Stimulated activated CD4-positive, alpha-beta T cell treated with anti-CD3 and anti-CD28 coated beads, Interleukin-1b, Interleukin-23, amount 100 ng/mL, for 24 hours (primary cell): ENCODE measurements at places on chromosomes 5 and 9.

GRCh38 chr9:15354713-15355112 lies 47.7 kb upstream of the TTC39B start:
- DNase-seq = no peak

DNA sequence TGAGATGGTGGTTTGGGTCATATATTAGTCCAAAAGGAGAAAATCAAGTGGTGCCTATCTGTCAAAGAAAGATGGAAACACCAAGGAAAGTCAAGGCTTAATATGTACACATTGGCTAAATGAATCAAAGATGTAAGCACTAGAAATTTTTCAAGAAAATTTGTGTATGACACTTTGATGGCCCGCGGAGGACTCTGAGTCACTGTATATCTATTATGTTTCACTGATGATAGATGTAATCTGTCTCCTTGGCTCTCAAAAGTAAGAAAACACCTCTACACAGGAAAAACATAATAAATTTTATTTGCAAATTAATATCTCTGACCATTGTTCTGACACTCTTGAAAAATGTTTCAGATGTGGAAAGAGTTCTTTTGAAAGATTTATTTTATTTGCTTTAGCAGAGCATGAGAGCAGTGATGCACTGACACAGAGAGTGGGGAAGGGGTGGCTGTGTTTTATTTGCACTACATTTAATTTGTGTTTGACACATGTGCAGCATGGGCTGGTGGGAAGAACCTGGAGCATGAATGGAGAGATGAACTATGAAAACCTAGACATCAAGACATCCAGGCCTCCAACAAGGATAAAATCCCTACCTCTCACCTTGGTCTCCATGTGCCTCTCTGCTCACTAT lies 180.8 kb upstream of the GAS1 start:
- DNase-seq = no peak

GRCh38 chr5:65672796-65673195 lies 48.0 kb downstream of the SHLD3 start:
- no peak for DNase-seq

DNA sequence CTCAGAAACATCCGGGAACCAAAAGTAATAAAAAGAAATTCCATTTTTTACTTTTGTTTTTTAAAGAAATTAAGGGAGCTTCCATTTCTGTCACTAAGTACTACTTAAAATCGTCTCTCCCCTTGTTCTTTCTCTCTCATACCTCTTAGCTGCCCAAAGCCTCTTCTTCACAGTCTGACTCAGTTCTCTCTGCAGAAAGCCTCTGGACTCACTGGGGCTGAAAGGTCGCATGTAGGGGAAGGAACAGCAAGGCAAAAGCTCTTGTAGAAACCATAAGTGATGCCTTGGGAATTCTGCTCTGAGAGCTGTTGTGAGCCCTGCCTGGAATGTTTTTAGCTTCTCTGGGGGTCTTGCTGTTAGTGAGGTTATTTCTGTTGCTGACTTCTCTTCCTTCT lies 100.8 kb upstream of the RANBP3L start:
- no peak for DNase-seq

- no peak for DNase-seq
These were observed 3.4 kb downstream of the RAPGEF1 start for GRCh38 chr9:131736431-131736830.

DNA sequence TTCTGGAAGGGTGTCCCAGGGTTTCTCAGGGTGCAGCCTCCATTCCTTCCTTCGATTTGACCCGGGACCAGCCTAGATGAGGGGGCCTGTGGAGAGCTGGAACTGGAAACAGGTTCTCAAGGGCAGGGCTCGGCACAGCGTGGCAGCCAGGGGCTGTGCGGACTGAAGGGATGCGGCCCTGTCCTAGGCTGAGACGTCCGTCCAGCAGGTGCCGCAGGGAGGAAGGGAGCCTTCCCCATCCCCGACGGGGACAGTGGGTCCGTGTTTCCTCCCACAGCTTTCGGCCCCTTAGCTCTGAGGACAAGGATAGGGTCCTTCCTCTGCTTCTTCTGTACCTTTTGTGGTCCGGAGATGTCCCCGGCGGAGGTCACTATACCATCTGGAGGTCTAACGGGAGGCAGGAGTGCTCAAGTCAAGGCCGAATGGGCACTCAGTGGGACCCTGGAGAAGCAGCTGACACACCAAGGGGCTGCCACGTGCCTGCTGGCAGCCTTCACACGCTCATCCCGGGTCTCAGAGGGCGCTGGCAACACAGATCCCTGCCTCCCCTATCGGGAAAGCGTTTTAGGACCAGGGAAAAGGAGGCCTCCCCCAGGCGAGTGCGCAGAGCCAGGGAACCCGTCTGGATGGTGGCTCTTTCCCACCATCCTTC lies 49.9 kb downstream of the USP20 start:
- no peak for DNase-seq

GRCh38 chr5:177445052-177445916 lies 1.3 kb upstream of the PRR7 start:
- no peak for DNase-seq

DNA sequence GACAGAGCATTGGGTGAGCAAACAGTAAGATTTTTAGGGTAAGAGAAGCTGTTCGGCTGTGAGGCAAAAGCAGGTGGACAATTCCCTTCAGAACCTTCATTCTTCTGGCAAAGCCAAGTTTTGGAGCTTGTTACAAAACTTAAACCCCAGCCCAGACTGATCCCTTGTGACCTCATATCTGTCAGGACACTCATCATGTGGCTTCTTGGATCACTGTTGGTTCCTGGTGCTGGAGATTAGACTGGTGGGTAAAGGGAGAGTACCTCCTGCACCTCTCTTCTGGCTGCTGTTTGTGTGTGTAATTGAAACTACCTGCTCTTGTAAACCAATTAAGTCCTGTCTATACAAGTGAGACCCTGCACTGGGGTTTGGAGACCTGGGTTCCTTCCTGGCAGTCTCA lies 21.0 kb downstream of the LARP1 start:
- DNase-seq = no peak

GRCh38 chr9:20981486-20981885 lies 50.0 kb downstream of the HACD4 start:
- DNase-seq = no peak

DNA sequence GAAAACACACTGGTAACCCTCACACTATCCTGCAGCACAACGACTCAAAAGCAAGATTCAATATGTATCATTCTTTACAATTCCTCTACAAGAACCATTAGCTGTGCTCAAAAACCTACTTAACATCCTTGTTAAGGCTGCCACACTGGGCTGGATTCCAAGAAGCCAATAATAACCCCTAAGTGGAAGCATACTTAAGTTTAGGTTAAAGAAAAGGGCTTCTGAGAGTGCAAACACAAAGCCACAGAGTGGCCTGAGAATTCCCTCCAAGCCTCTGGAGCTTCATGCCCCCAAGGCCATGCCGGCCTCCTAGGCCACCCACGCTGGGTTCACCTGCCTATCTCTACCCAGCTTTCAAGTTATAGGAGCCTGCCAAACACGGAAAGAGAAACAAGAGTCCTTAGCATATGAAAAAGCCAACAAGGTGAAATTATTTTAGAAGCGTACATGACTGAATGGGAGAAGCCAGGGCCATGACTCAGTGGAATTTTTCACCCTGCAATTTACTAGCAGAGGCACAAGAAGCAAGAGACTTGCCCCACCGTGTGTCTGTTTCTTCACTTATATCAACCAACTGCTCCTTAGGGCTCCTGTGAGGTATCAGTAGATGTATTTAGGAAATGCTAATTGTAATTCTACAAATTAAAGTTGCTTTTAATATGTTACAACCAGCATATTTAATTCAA lies 293.0 kb downstream of the SPOCK1 start:
- DNase-seq = no peak

DNA sequence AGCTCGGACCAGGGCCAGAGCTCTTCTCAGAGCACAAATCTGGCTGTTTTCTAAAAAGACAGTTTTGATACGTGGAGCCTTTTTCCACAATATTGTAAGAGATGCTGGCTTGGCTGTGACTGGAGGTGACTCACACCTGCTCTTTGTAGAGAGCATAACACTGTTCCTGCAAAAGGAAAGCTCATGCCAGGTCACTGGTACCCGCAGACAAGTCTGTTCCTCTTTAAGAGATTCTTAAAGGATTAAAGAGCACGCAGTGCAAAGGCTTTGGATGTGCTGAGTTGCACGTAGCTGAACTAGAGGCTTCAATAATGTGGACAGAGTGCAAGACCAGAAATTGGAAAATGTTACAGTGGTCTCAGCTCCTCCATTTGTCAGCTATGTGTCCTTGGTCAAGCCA lies 19.0 kb downstream of the ACTL7B start:
- no peak for DNase-seq

- DNase-seq = no peak
These were observed 128.6 kb downstream of the ASTN2 start for GRCh38 chr9:117286245-117286644.

DNA sequence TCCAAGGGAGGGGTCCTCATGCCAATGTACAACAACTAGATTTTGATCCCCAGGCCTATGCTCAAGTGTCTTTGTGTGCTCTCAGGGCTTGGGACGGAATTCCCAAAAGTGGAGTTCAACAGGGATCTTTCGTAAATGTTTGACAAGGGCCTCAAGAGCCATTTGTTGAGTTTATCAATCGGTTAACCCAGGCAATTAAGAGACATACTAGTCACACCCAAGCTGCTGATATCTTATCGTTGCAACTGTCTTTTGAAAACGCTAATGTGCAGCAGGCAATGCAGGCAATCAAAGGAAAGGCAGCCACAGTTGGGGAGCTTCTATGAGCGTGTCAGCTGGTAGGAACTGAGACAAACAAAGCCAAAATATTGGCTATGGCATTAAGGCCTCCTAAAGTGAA lies 161.2 kb downstream of the CPLANE1 start:
- no peak for DNase-seq

DNA sequence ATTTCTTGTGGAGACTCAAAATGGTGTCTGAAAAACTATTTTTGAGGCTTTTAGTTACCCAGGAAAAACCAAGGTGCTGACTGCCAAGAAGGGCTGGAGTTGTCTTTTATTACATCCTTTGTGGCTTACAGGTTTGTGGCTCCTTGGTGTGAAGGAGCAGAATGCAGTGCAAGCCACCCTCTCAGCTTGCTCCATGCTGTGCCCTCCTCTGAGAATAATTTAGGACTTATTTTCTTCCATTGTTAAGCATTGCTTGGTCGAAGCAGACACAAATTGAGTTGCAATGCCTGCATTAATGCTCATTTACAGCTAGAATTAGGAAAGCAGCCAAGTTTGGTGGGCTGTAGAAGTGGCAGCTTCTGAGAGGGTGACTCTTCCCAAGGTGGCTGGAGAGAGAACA lies 272.2 kb downstream of the KIF4B start:
- DNase-seq = no peak

DNA sequence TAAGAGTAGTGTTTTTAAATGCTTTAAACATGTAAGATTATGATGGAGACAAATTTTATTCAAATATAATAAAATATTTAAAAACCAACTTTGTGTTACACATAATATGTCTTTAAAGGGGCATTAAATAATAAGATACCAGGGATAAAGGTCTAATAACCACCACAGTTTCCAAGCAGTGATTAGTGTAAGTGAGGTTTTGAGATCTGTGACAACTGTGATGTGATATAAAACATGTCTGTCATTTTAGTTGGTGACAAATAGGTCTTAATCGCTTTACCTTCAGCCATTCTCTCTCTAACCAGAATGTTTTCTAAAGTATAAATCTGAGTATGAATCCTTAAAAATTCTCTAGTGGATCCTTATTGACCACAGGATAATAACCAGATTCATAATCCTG lies 28.1 kb downstream of the PPIP5K2 start:
- DNase-seq = no peak

GRCh38 chr5:148230240-148230639 lies 8.1 kb upstream of the MARCOL start:
- DNase-seq = no peak

- no peak for DNase-seq
These were observed 67.5 kb upstream of the S1PR3 start for GRCh38 chr9:88923653-88924288.

GRCh38 chr5:79263-79662 lies 12.7 kb upstream of the PLEKHG4B start:
- no peak for DNase-seq

DNA sequence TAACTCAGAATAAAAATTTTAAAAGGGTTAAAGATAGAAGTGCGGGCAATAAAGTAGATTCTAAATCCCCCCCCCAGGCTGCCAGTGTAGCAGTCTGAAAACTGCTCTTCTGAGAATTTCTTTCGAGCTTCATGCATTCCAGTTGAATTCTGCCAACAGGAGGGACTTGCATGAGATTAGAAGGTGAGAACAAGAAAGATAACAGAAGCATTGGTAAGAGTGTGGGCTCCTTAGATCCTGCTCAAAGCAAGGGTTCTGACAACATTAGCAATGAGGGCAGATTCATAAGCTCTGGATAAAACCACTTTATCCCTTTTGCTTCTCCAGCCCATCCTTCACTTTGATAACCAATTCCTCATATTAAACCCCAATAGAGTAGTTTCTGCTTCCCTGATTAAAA lies 235.9 kb upstream of the CDH6 start:
- no peak for DNase-seq

DNA sequence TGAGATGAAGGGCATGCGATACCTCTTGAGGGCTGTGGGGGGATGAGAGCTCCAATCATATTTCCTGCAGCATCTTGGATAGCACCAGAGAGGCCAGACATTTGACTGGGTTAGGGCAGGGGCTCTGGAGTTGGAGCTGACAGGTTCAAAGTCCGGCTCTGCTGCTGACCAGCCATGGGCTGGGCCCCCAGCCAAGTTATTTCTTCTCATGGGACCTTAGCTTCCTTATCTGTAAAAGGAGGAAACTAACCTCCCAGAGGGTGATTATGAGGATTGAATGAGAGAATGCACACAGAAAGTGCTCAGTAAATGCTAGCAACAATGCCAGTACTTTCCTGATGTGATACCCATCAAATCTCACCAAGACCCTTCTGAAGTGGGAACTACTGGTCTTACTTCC lies 65.2 kb upstream of the SLC25A51 start:
- DNase-seq = no peak

DNA sequence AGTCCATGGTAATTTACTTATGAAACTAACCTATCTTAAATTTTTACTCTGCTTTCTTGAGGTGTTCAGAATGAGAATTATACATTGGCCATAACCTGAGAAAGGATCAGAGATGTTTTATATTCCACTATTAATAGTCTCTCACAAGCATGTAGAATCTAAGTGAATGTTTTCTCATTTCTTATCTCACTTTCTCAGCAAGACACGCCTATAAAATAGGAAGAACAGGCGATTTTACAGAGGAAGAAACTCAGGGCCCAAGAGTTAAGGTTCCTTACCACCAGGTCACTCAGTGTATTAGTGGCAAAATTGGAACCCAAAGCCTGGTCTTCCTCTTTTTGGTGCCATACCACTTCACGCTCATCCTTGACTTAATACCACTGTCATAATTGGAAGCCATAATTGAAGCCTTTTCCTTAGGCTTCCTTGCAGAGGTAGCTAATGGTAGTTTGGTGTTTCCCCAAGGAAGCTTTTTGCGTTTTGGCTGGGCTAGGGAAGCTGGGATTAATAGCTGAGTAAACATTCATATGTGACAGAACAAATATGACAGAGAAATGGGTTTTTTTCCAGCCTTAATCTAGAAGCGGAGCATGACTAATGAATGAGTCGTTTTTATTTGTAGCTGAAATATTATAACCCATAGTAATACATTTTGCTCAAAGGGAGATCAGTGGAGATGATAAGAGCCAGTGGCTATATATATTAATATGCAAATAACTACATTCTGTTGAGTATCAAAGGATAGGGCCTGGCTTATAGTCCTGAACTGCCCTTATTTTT lies 16.9 kb downstream of the HMGXB3 start:
- DNase-seq = no peak
